ENCODE measurements at places on chromosomes 1 and 21.

GRCh38 chr21:46114963-46115362 lies 17.1 kb downstream of the COL6A2 start:
- no peak for DNase-seq

DNA sequence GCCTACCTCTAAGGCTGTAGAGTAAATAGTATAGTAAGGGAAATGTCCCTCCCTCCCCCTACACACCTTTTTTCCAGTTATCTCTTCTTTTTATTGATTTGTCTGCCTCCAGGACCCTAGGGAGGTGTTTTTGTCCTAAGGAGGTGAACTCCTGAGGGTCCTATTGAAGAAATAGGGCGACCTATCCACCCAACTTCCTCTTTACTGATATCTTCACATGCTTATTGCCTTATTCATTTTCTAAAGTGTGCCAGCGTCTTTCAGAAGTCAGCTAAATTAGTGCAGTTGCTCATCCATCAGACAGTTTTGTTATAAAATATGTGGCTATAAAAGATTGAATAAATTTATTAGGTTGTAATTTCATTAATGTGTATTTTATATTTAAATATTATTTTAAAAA lies 5.9 kb downstream of the BACH1 start:
- no peak for DNase-seq

DNA sequence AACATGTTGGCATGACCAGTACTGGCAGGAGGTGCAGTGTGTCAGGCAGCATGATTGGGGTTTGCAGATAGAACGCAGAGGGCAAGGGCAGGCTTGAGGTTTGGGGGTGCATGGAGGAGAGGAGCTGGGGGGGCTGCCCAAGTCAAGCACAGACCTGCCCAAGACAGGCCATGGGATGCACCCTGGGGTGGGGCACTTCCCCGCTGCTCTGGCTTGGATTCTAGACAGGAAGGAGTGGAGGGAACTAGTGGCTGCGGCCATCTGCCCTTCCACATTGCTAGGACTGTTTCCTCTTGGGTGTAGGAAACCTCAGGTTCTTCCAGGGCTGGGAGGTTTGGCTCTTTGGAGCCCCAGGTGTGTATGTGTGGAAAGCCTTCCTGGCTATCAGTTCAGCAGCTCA lies 3.0 kb downstream of the PDXK start:
- no peak for DNase-seq

DNA sequence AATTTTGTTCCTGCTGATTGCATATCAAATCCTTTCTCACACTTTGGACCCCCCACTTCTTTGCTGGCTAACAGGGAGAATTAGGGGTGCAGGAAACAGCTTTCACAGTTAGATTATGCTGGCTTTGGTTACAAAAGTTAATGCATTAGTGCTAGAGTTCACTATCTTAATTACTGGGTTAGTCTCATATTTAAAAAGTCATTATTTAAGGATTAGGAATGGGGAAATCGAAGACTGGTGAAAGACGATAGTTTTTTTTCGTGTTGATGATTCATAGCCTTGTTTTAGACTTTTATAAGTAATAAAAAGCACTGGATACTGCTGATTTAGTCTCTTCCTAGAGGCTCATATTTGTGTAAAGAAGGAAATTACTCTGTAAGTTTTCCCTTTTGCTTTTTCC lies 11.6 kb downstream of the ST6GALNAC3 start:
- no peak for DNase-seq

DNA sequence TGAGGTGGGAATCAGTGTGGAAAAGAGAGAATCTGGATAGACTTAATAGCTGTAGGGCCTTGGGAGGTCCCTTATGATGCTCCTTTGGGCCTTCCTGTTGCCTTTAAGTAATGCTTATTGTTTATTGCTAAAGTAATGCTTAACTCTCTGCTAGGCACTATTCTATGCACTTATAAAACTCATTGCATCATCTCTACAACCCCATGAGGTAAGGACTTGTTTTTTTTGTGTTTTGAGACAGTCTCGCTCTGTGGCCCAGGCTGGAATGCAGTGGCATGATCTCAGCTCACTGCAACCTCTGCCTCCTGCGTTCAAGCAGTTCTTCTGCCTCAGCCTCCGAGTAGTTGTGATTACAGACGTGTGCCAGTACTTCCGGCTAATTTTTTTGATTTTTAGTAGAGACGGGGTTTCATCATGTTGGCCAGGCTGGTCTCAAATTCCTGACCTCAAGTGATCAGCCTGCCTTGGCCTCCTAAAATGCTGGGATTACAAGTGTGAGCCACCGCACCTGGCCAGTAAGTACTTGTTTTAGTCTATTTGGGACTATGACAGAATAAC lies 22.3 kb downstream of the NECAP2 start:
- no peak for DNase-seq

- DNase-seq = no peak
Measured at GRCh38 chr21:21996891-21997290, 998.7 kb downstream of the NCAM2 start.

DNA sequence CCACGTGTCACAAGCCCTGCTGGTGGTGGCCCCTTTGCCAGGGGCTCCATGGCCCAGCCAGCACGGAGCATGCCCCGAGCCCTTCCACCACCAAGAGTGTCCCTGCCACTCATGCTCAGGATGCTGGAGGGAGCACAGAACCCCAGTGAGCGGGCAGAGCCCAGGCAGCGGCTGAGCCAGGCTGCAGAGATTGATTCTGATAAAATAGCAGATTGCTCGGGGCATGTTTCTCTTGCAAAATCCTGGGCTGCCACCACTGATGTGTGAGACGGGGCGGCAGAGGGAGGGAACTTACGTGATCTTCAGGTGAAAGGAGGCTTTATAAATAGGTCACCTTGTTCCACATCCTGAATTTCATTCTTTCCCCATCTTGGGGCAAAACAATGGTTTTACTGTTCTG lies 53.2 kb downstream of the SPSB1 start:
- no peak for DNase-seq

GRCh38 chr1:103120981-103121380 lies 12.7 kb upstream of the COL11A1 start:
- DNase-seq = no peak

DNA sequence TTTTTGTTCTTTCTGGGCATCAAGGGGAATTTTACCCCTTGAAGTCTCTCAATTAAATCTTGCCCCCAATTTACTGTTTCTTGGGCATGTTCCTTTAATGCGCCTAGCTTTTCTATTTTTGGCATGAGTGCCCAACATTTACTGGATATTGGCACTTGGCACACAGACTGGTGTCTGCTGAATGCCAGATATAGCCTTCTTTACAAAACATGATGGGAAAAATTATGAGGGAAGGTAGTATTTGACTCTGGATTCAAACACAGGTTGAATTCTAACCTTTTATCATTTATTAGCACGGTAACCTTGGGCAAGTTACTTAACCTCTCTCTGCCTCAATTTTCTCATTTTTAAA lies 88.3 kb upstream of the GPR52 start:
- DNase-seq = no peak

- peak; percentile 1 for DNase-seq
Measured at GRCh38 chr1:1183833-1184775, 10.4 kb downstream of the TTLL10 start.

- DNase-seq = no peak
Measured at GRCh38 chr21:43340491-43341377, 86.2 kb downstream of the SIK1 start.

GRCh38 chr1:30682396-30683275 lies 40.7 kb downstream of the MATN1 start:
- no peak for DNase-seq

DNA sequence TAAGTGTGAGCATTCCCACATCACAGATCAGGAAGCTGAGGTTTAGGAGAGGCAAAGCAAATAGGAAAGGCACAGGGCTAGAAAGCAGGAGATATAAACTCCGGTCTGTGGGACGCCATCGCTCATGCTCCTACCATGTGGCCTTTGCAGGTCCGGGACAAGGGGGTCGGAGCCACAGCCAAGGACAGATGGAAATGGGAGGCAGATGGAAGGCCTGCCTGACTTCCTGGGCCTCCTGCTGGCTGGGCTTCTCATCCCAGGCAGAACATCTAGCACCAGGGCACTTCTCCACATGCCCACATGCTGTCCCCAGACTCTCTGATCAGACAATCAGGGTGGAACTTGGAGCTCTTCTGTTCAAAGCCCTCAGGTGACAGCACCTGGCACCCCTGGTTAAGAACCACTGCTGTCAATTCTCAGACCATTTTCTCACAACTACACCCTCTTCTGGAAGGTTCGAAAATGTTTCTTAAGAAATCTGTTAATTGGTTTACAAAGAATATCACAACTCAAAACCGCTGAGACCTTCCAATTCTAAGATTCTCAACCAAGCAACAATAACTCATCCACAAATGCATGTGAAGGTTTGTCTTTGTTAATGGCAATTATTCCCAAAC lies 173.3 kb upstream of the EDN2 start:
- no peak for DNase-seq
